Right renal cortex interstitium (tissue), 3 donors: ENCODE measurements at places on chromosomes 12 and 14. TPM values are rescaled to one million over a fixed set of nuclear protein-coding genes. Genes with fewer than 3 reads are reported as not detected.

The CFAP54 gene
- 2.3 TPM for polyA plus RNA-seq

The HHIPL1 gene
- 1.3 TPM for polyA plus RNA-seq

The BICDL1 gene
- polyA plus RNA-seq = 36.2 TPM

DNA sequence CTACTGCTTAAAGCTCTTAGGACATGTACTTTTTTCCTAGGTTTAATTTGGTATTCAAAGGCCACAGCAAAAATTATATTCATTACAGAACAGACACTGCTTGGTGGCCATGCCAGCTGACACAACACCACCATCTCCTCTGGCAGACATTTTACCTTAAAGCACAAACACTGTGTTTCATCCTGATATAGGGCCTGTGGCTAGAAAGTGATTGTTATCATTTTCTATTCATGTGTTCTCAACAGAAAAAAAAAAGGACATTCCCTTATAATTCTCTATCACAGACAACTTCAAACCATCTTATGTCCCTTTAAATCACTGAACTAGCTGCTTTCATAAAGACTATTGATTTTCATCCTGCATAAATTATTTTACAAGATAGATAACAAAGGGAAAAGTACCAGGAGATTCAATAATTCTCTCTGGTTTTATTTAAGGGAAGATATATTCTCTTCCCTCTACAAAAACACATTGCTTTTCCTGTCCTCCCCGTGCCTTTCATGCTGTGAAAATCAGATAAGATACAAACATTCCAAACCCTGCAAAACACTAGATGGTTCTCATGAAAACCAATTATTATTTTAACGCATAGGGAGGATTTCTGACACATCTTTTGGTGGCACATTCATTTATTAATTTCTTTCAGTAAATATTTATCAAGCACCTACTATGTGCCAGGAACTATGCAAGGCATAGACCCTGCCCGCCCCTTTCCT, 139.3 kb upstream of the TMCC3 start:
- DNase-seq = no peak

DNA sequence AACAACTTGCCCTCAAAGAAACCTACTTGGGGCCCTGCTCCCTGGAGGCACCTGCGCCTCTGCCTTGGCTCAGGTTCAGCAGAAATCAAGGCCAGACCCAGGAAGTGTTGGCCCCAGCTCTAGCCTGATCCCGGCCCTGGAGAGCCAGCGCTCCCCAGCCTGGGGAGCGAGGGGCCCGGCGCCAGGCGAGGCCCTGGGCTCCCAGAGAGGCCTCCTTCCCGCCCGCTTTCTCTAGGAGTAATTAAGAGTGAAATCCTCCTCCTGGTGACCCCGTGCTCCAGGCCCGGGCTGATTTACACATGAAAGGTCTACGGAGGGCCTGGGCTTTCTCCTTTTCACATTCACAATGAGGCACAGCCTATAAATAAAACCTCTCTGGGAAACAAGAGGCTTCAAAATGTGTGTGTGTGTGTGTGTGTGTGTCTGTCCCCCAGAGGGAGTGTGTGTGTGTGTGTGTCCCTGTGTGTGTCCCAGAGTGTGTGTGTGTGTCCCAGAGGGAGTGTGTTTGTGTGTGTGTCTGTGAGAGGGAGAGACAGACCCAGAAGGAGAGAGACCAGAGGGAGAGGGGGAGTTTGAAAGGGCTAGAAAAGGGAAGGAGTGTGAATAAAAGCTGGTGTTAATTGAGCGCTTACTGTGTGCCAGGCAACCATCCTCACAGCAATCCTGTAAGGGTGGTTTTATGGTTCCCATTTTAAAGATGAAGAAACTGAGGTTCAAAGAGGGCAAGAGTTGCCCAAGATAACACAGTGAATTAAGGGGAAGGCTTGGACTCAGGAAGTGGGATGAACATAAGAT, 23.8 kb upstream of the COX6A1 start:
- DNase-seq = peak; percentile 80

DNA sequence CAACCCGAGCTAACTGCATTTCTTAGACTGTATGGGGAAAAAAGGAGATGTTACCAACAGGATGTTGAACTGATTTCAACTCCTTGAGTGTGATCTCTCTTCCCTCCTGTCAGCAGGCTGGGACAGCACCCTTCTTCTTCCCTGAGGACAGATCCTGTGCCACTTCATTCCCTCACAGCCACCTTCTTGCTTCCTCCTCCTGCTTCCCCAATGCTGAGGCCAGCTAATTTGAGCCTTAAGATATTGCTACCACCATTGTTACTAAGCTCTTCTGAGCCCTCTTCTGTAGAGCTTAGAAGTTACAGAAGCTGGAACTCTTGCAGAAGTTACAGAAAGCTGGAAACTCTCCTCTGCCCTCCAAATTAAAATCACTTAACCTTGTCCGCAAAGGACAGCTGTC, 88.8 kb downstream of the SPTSSA start:
- DNase-seq = no peak

DNA sequence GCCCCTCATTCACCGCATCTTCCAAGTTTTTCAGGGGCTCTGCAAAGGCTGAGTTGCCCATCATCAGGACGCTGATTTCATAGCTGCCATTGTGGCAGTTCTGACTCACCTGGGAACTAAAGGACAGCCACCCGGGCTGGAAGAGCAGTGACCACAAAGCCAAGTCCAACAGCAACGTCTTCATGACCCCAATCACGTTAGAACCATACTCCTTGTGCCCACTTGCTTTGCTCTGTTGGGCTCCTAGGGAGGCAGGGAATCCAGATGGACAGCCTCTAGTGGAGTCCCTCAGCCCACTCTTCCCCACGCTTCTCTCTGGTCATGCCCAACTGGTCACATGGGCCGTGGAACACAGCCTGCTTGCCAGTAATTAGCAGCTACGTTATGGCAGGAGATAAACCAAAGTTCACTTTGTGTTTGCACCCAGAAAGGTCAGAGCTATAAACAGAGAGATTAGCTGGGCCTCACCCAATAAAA, at the start of gene GUCY2C:
Gene GUCY2C (minus strand): TSS at position 335 of the 477 bp plus-strand sequence. CDS start 151 bp downstream, at position 184.
- no peak for DNase-seq

DNA sequence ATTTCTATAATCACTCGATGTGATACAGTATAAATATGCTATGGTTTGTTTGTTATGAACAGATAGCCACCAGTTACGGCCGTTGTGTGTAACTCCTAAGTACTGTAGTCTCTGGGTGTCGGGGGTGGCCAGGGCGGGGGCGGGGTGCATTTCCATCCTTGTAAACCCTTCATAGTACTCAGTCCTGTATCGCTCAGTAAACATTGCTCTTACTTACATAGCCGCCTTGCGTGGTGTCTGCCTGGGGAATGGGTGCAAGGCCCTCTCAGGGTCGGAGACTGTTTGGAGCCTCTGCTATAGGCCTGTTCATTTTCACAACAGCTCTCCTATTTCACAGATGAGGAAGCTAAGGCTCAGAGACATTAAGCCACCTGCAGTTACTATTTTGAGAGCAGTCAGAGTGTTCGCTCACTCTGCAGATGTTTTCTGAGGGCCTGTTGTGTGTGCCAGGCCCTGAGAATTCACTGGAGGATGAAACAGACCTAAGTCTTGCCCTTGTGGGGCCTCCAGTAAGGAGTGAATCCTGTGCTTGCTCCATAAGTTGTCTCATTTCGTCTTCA, 42.5 kb downstream of the JDP2 start:
- no peak for DNase-seq

- DNase-seq = no peak
Measured at GRCh38 chr14:51165415-51165814, 70.5 kb upstream of the TRIM9 start.

GRCh38 chr14:23702656-23703426, 66.7 kb downstream of the DHRS2 start:
- no peak for DNase-seq
